Stimulated activated CD4-positive, alpha-beta T cell treated with anti-CD3 and anti-CD28 coated beads, Interleukin-2, amount 100 ng/mL, for 4 hours (primary cell): ENCODE measurements at places on chromosomes 11 and 22.

- no peak for DNase-seq
Measured at GRCh38 chr22:20864186-20864908, 5.5 kb downstream of the SNAP29 start.

- no peak for DNase-seq
Measured at GRCh38 chr11:92296138-92296515, 71.5 kb downstream of the FAT3 start.

GRCh38 chr11:69495441-69496201 is 14.2 kb downstream of the LINC01488 start:
- no peak for DNase-seq

GRCh38 chr11:86421946-86422345 is 47.3 kb downstream of the CCDC81 start:
- no peak for DNase-seq

GRCh38 chr22:19496324-19496630 is 16.6 kb downstream of the CDC45 start:
- DNase-seq: no peak

- no peak for DNase-seq
Measured at GRCh38 chr11:36039471-36039870, 95.6 kb downstream of the LDLRAD3 start.

GRCh38 chr11:64553554-64554201 is 37.3 kb upstream of the SLC22A12 start:
- DNase-seq: peak; percentile 24

GRCh38 chr11:68528630-68529029 is 68.1 kb downstream of the PPP6R3 start:
- no peak for DNase-seq

DNA sequence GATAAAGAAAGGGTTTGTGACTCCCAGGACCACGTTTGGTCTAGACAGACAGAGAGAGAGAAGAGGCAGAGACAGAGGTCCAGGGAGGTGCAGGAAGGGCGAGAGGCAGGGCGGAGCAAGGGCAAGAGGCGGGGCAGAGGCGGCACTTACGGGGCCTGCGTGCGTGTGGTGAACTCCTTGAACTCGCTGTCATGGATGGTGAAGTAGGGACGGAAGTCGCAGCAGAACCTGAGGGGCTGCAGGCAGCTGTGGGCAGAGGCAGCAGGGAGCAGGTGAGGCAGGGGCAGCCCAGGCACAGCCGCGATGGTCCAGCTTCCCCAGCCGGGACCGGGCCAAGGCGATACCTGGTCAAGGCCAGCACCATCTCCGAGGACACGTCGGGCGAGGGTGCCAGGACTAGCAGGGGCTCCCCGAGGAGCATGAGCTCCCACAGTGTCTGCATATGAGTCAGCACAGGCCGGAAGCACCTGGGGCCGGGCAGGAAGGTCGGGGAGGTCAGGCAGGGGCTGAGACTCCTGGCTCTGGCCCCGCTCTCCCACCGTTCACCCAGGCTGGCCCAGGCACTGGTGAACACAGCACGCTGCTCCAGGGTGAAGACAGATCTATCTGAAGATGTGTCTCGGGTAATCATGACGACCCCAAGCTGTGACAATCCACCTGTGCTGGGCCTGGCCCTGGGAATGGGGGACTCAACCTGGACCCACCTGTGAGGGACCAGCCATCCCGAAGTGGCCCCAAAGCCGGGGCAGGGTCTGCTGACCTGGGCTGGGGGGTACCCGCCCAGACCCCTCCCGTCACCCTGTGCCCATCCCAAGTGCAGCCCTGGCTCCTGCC is 7.2 kb upstream of the PLXNB2 start:
- DNase-seq: peak; percentile 52

DNA sequence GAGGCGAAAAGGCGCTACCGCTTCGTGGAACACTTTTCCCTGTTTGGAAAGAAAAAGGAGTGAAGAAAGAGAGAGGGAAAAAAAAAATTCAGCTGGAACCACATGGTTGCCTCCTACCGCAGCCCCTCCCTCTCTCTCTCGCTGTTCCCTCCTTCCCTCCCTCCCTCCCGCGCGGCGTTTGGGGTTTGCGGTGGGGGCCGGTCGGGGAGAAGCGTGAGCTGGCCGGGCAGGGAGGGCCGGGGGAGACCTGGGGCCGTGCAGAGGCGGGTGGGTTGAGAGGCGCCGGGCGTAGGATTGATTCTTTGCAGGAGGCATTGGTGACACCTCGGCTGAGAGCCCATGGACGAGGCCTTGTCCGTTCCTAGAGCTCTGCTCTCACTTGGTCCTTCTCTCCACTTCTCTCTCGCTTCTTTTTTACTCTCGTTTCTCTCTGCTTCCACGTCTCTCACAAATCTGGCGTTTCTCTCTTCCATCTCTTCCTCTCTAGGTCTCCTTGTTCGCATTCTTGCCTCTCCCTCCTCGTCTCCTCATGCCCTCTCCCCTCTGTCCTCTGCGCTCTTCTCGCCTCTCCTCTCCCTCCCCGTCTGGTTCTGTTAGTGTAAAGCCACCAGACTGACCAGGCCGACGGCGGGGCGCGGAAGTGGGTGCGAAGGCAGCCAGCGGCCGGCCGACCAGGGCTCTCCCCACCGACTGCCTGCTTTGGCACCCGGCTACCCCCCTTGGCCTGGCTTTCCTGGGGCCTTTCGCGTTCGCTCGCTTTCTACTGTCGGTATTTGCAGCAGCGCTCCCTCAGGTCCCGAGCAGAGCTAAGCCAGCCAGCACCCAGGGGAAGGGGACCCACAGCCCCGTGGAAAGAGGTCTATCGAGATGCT is at the start of gene CLMP:
CLMP (minus strand) TSS at position 61 of the 872 bp plus-strand sequence. CDS start 308 bp downstream, outside the sequence.
- DNase-seq: no peak

DNA sequence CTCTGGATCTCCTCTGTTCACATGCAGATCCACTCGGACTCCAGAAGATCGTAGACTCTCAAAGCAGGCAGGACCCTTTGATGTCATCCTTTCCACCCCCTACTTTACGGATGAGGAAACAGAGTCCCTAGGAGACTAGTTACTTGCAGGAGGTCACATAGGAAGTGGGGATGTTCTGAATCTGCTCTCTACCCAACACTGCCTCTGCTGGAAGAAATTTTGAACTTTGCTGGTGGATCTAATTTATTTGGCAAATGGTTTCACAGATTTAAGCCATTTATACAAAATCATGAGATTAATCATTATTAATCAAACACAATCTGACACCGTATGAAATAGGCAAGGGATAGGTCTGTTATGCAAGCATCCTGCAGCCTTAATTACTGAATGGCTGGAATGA is 55.0 kb upstream of the USP47 start:
- no peak for DNase-seq

DNA sequence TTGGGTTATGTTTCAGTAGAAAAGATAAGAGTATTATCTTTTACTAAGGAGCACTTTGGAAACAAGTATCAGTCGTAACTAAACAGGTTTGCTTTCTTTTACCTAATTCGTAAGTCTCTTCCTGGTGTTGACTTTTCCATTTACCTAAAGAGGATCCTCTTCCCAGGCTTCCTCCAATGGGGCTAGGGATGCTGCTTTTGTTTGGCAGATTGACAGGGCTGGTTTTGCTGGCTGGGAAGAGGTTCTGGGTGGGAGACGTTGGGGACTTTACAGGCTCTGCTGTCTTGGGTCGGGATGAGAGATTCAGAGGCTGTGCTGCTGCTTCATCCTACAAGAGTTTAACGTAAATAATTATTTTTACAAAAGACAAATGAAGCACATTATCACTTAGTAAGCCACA is 306.7 kb downstream of the SOX6 start:
- DNase-seq: no peak

DNA sequence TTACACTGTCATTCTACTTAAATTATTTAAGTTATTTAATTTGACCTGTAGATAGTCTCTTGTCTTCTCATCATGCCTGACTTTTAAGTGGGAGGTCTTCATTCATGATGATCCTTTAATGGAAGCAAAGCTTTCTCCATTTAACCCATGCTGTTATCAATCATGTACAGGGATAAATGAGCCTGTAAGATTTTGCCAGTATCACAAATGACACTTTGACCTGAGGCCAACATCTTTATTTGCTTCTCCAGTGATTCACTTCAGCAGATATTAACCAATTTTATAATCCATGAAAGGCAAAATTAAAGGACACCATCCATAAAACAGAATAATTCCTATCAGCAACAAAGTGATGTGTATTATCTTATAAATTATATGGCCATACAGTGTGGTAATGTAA is 7.7 kb downstream of the CCDC73 start:
- DNase-seq: no peak

GRCh38 chr11:71206186-71206585 is 46.2 kb downstream of the SHANK2 start:
- DNase-seq: no peak

GRCh38 chr11:6127881-6128280 is 20.4 kb downstream of the OR56B4 start:
- DNase-seq: no peak

- no peak for DNase-seq
Measured at GRCh38 chr22:24810043-24810749, 4.2 kb downstream of the SGSM1 start.

- no peak for DNase-seq
Measured at GRCh38 chr11:38791346-38791961, 2193.4 kb upstream of the RAG2 start.

GRCh38 chr11:27621405-27622161 is 78.7 kb downstream of the BDNF start:
- no peak for DNase-seq

DNA sequence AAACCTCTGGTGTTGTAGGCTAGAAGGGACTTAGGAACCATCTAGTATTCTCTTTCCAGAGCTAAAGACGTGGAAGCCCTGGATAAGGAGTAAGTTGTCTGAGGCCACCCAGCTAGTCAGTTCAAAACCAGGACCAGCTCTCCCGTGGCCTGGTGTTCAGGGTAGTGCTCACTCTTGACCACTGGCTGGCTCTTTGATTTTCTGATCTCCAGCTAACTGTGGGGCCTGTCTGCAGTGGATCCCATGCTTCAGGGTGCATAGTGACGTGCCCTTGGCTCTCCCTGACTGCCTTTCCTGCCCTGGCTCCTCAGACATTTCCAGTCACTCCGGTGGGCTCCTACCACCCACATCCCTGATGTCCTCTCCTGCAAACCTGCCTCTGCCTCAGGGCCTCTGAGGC is 1.3 kb downstream of the CLMP start:
- DNase-seq: no peak

GRCh38 chr11:107592813-107593212 is 1.9 kb downstream of the ELMOD1 start:
- DNase-seq: no peak

- DNase-seq: no peak
Measured at GRCh38 chr22:44461614-44462013, 36.4 kb downstream of the RTL6 start.

- DNase-seq: no peak
Measured at GRCh38 chr22:39658806-39659463, 88.4 kb downstream of the CACNA1I start.

DNA sequence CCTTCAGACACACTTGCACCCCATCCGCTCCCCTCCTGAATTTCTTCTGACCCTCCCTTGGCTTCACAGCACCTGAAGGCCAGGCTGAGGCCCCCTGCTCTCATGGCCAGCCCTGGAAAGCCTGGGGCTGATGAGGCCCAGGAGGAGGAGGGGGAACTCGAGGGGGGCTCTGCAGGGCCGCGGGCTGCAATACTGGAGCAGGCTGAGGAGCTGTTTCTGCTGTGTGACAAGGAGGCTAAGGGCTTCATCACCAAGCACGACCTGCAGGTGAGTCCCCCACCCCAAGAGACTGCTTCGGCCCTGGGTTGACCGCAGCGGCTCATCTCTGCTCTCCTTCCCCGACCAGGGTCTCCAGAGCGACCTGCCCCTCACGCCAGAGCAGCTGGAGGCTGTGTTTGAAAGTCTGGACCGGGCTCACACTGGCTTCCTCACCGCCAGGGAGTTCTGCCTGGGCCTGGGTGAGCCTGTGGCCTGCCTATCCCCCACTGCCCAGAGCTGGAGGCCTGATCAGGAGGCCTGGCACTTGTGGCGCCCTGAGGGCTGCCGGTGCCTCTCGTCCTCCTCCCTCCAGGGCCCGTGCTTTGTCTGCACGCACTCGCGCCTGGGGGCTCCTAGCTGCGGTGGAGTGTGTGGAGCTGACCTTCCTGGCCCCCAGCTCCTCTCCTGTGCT is 922 bp downstream of the CRACR2B start:
- no peak for DNase-seq

DNA sequence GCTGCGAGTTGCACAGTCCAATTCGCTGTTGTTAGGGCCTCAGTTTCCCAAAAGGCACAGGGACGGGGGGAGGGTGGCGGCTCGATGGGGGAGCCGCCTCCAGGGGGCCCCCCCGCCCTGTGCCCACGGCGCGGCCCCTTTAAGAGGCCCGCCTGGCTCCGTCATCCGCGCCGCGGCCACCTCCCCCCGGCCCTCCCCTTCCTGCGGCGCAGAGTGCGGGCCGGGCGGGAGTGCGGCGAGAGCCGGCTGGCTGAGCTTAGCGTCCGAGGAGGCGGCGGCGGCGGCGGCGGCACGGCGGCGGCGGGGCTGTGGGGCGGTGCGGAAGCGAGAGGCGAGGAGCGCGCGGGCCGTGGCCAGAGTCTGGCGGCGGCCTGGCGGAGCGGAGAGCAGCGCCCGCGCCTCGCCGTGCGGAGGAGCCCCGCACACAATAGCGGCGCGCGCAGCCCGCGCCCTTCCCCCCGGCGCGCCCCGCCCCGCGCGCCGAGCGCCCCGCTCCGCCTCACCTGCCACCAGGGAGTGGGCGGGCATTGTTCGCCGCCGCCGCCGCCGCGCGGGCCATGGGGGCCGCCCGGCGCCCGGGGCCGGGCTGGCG is at the start of gene BCR:
BCR (plus strand) TSS at position 209 of the 592 bp plus-strand sequence. CDS start 452 bp downstream, outside the sequence.
- DNase-seq: peak; percentile 54

- peak; percentile 6 for DNase-seq
Measured at GRCh38 chr22:24554313-24555164, at the start of gene GUCD1. GUCD1 (minus strand) TSS chr22:24555138; CDS start chr22:24554991, 147 bp downstream.

DNA sequence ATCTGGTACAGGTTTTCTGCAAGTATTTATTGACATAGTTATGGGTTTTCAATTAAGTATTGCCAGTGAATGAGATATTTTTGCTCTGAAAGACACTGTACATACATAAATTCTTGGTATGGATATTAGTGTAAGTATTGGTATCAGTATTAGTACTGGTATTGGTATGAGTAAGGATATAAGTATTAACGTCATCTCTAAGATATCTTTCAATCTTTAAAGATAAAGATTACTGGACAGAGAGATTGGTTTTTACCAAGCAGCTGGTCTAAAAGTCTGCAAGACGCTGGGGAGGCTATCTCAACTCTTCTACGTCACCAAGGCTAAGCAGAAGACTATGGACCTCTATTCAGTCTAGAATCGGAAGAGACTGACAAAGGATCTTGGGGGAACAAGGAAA is 234.5 kb downstream of the NXPE2 start:
- DNase-seq: no peak

- DNase-seq: no peak
Measured at GRCh38 chr22:43520632-43521039, 108.8 kb downstream of the MPPED1 start.

DNA sequence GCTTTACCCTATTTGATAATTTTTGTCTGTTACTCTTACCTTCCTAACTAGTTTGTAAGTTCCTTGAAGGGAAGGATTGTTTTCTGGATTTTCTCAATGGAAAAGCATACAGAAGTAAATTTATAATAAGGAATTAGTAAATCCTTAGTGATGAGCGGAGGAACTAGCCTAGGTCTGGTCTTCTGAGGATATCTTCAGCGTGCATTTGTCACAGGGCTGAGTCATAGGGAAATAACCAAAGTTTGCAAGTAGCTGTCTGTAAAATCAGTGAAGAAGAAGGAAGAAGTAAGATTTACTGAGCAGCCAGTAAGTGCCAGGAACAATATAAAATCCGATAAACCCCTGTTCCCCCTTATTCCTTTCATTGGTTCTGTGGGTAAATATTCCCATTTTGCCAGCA is 162.7 kb upstream of the SORL1-AS1 start:
- DNase-seq: no peak

GRCh38 chr22:26656891-26657851 is at the start of gene MIAT:
MIAT (plus strand) TSS chr22:26657588.
- peak; percentile 39 for DNase-seq
